ENCODE measurements at places on chromosomes 16 and 17.

DNA sequence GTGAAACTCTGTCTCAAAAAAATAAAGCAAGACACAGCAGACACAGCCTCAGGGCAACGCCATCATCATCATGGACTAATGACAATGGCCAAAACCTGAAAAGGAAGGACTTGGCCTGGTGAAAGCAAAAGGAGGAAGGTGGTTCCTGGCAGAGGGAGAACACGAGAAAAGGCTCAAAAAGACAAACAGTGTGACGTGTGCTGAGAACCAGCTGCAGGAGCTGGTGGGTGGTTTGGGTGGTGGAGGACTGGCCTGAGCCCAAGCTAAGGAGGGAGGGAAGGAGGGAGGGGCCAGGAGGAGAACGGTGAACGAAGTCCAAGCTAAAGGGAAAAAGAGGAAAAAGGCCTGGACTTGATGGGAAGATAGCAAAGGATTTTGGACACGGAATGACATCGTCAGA is 85.1 kb downstream of the SLC39A11 start:
- DNase-seq, result peak; percentile 42

GRCh38 chr16:29790949-29791844 is 646 bp downstream of the KIF22 start:
- peak; percentile 17 for DNase-seq

GRCh38 chr16:49504626-49505025 is 131.0 kb downstream of the C16orf78 start:
- no peak for DNase-seq

- no peak for DNase-seq
These were observed 999 bp downstream of the XYLT1 start for GRCh38 chr16:17469741-17470181.

- DNase-seq, result no peak
These were observed 53.3 kb downstream of the TANC2 start for GRCh38 chr17:63019138-63019873.

GRCh38 chr17:5877948-5878347 is 192.2 kb upstream of the WSCD1 start:
- no peak for DNase-seq

- peak; percentile 45 for DNase-seq
These were observed 38.2 kb downstream of the COPRS start for GRCh38 chr17:31820691-31821435.

GRCh38 chr16:63195336-63195735 is 1159.1 kb upstream of the CDH8 start:
- no peak for DNase-seq

GRCh38 chr16:56755038-56755437 is 25.1 kb downstream of the NUP93 start:
- DNase-seq, result no peak

- DNase-seq, result peak; percentile 61
These were observed 153.1 kb upstream of the NOG start for GRCh38 chr17:56440419-56440818.

GRCh38 chr16:83005653-83006160 is 378.9 kb downstream of the CDH13 start:
- DNase-seq, result peak; percentile 61

DNA sequence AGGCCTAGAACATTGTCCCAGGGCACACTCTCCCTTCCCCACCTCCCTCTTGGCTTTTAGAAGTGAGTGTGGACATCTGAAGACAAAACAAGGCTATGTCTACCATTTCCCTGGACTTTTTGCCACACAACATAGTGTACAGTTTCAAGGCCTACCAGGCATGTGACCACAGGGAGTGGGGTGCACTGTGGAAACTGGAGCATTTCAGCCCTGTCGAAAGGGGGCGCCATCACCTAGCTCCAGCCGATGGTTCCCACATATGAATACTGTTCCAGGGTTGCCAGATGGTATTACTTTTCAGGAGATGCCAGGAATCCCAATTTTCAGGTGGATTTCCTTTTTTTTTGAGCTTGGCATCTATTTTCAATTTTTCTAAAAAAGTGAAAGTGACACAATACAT is 140.7 kb downstream of the KATNIP start:
- peak; percentile 45 for DNase-seq

- no peak for DNase-seq
These were observed 489.5 kb downstream of the KCNJ2 start for GRCh38 chr17:70658840-70659239.

Measured in iris pigment epithelial cell (primary cell).